ENCODE measurements at places on chromosomes 16 and 17.

GRCh38 chr17:8630227-8630801, at the start of gene MYH10:
TSS of gene MYH10 (minus strand) at chr17:8630725. CDS start at chr17:8623246, 7,479 bp downstream.
- no peak for DNase-seq

DNA sequence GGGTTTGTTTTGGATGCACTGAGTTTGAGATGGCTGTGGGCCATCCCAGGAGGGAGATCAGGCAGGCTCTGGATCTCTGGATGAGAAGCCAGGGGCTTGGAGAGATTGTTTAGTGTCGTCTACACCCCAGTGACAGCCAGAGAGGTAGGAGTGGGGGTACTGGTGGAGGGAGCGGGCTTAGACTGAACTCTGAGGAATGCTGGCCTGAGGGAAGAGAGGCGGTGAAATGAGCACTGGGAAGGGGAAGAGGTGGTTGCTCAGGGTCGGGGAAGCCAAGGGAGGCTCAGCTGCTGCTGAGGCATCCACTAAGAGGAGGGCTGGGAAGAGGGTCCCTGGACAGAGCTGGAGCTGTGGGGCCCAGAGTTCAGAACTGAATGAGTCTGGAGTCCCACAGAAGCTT, 23.6 kb downstream of the CACNA1G start:
- no peak for DNase-seq

DNA sequence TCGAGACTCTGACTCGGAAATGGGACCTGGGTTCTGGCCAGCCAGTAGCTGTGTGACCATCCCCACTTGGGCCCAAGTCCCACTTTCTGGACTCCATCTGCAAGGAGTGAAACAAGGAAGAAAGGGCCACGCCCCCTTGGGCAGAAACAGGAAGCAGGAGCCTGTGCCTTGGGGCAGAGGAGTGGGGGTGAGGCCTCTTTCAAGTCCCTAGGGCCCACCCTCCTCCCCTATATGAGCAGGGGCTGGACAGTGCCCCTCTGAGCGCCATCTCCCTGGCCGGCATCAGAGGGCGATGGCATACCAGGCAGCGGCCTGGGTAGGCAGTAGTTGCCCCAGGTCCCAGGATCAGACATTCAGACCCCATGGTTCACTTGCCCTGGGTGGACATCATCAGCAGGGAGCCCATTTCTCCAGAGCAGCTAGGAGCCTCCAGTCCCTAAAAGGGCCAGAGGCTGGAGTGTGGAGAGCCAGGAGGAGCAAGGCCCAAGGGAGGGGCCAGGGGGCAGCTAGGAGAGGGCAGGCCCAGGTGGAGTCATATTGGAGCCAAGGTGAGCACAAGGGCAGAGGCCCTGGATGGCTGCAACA, 7.1 kb downstream of the BCAR1 start:
- no peak for DNase-seq

GRCh38 chr17:17750881-17751280, 69.6 kb downstream of the RAI1 start:
- DNase-seq, result no peak

- DNase-seq, result no peak
These were observed 12.1 kb downstream of the CD300A start for GRCh38 chr17:74478420-74479100.

DNA sequence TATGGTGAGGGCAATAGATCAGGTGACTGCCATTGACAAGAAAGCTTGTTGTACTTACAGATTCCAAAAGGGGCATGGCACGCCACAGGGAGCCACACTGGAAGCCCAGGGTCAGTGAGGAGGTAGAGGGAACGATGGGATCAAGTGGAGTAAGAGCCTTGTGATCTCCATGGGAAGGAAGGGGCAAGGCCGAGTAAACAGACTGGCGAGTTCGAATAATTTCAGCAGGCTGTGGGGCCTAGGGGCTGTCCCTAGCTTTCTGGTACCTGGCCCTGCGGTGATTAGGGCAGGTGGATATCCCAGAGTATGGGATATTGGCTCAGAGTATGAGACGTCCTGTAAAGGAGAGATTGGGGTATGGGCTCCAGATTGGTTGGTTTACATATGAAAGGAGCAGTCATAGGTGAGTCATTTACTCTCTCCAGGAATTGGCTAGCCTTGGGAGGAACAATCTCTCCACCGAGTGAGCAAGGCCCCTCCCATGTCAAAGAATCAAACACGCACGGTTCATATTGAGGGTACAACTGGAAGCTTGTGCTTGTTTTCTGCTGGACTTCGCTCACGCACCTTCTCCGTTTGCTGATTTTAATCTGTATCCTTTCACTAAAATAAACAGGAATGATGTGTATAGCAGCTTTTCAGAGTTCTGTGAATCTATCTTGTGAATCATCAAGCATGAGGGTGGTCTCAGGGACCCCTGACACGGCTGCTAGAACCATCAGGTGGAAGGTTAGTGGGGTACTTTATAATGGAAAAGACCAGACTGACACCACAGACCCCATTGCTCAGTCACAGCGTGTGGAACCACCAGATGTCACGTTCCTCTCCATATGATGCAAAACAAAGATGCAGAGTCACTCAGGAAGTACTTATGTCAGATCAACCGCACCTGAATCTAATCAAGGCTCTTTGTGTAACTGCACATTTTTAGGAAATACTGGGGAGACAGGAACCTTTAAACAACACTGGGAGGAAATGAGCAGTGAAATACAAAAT, 27.9 kb downstream of the GABARAPL2 start:
- no peak for DNase-seq

DNA sequence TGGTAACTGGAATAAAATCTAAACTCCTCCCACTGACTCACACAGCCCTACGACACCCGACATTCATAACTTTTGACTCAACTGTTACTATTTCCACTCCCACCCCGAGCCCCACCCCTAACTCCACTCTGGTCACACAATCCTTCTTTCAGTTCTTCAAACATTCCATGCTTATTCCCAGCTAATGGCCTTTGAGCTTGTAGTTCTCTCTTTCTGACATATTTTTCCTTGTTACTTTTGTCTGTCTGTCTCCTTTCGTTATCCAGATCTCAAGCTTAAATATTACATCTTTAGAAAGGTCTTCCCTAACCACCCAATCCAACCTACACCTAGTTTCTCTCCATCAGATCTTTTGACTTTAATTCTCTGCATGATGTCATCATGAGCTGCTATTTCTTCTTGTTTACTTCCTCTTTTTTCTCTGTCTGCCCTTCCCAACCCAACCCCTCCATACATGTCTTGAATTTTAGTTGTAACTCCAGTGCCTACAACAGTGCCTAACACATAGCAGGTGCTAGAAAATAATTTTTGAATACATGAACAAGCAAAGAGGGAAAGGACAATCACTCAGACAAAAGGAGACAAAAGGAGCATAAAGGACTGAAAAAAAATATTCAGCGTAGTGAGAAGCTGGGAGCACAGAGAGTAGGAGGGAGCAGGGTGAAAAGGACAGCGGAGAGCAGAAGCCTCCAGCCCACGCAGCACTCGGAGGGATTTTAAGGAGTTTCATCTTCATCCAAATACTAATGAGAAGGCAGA, 65.2 kb upstream of the SMIM36 start:
- DNase-seq, result peak; percentile 63

GRCh38 chr17:37570527-37571093, 38.6 kb downstream of the SYNRG start:
- no peak for DNase-seq

DNA sequence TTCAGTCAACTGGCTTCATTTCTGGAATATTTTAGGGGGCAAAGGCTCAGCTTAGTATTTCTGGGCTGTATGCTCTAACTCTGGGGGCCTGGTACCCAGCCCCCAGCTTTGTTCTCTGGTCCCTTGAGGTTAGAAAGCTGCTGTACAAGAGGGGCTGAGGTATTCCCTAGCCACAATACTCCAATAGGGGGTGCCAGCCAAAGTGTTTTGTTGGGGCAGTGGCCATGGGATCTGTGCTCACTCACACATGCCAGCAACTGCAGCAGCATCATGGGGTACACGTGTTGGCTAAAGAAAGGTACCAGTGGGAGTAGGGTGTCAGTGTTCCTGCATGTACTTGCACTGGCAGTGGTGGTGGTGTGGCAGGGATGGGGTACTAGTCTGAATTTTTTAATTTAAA, 257.3 kb downstream of the CA10 start:
- DNase-seq, result no peak

GRCh38 chr16:73106329-73107034, 58.6 kb upstream of the ZFHX3 start:
- no peak for DNase-seq

GRCh38 chr17:44848961-44849489, 1.3 kb downstream of the HIGD1B start:
- no peak for DNase-seq

GRCh38 chr16:2178321-2179106, 17.9 kb downstream of the CASKIN1 start:
- DNase-seq, result no peak

DNA sequence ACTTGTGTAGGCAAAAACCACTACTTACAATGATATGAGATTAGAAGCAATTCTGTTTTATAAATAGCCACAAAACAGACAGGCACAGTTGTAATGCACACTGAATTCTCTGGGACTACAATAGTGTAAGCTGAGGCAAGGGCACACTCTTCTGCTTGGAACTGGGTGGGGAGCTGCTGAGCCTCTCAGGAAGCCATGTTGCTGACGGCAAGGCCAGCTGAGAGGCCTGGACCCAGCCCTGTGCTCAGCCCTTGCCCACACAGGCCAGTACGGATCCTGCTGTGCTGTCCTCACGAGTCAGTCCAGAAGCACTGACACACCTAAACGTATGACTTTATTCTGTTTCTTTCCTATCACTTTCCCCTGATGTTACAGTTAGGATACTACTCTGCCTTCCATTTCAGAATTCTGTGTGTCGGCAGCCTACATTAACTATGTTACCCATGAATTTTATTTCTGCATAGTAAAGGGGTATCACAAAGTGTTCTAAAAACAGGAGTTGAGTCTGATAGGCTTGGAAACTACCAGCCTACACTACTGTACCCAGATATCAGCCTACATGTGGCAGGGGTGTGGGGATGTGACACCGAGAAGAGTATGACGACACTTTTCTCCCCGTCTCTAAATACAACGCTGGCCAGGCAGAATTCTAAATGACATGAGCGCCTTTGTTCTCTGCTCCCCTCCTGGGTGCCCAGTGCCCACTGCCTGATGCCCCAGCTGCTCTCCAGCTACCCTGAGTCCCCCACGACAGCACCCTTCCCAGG, 41.1 kb upstream of the FAAP100 start:
- no peak for DNase-seq

- no peak for DNase-seq
These were observed 345.6 kb upstream of the CA10 start for GRCh38 chr17:52504081-52504480.

DNA sequence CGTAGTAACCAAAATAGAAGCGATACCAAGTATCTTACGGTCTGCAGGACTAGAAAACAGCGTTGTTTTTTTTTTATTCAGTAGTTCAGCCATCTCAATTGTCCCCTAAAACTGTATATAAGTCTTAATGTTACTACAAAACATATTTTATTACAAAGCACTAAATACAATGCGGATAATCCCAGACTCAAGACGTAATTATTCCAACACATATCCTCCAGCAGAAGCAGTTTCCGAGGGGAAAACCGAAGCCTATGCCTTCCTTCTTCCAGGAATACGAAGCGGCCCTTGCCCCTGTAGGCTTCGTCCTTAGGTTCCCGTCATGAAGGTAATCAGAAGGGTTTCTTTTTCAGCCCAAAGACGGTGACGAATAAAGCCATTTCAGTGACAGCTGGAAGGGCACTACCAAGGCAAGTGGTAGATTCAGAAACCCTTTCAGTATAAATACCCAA, 2.3 kb downstream of the TMEM107 start:
- DNase-seq, result no peak

- DNase-seq, result no peak
These were observed 8.6 kb downstream of the RIPOR1 start for GRCh38 chr16:67537270-67537635.

GRCh38 chr17:17679748-17680147, 1.5 kb upstream of the RAI1 start:
- no peak for DNase-seq

DNA sequence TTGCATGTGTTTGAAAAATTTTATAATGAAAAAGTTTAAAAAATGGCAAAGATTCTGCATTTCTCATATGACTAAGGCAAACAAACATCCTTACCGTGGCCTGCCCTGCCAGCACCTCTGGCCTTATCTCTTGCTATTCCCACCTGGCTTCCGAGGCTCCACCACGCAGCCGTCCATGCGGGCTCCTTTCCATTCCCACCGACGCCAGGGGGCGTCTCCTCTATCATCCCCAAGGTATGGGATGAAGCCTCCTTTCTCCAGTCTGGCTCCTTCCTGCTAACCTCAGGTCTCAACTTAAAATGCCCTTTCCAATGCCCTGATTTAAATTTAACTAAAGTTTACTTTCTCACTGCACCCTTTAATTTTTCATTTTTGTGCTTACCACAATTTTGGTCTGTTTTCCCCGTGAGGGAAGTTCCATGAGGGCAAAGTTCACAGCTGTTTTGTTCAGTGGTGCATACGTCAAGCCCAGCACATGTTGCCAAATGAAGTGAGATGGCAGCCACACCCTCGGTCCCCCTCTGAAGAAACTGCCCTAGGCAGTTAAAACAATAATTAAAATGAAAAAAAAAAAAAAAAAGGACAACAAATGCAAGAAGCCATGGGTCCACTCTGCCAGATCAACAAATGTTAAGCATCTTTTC, 13.3 kb upstream of the SDK2 start:
- DNase-seq, result no peak

DNA sequence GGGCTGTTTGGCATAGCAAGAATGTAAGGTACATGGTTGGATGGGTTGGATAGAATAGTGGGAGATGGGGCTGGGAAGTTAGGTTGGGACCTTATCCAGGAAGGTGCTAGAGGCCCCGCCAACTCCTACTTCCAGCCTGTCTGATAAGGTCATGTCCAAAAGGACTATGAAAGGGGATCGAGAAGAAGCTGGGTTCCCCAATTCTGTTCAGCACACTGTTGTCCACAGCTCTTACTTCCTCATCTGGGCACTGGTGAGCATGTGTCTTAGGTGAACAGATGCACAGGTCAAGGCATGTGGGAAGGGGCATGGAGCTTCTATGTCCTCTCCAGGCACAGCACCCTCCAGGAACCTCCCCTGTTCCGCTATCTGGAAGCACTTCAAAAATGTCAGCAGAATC, 5.6 kb upstream of the ULK2 start:
- no peak for DNase-seq

GRCh38 chr16:6499413-6499812, 833.2 kb upstream of the RBFOX1 start:
- DNase-seq, result no peak

- no peak for DNase-seq
These were observed 424.7 kb upstream of the MAF start for GRCh38 chr16:80025236-80025635.

GRCh38 chr17:29162082-29162908, 17.9 kb downstream of the MYO18A start:
- DNase-seq, result no peak

- DNase-seq, result no peak
These were observed 485 bp downstream of the DNAJA3 start for GRCh38 chr16:4426021-4426684.

GRCh38 chr17:83136931-83137330, 57.5 kb downstream of the METRNL start:
- DNase-seq, result no peak

DNA sequence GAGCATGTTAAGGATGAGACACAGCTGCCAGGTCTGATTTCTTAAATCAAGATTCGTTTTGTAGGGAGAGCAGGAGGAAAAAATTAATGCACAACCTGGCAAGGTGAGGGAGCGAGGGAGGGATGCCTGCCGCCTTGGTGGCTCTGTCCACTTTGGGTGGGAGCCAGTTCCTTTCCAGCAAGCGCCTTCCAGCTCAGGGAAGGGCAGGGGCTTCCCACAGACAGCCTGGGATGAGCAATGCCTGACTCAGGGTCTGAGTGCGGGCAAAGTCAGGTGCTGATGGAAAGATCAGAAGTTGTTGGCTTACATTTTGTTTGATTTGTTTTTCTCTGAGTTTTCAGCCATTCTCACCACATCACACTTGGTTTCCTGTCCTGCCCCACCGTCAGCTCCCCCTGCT, 220.7 kb downstream of the ENGASE start:
- no peak for DNase-seq

- DNase-seq, result no peak
These were observed 8.0 kb downstream of the PRSS27 start for GRCh38 chr16:2712063-2712441.
